Activated B cell treated with CpG ODN at 0.5 μM for 24 hours (primary cell): ENCODE measurements at places on chromosomes 7 and 10. TPM values are rescaled to one million over a fixed set of nuclear protein-coding genes. Genes with fewer than 3 reads are reported as not detected.

VPS37D gene
- total RNA-seq: 0.17 and 0.24 TPM in 2 replicates

GNGT1 gene
- not detected in 2 replicates for total RNA-seq

PLA2G12B gene
- total RNA-seq: not detected in 2 replicates

EBLN1 gene
- not detected in 2 replicates for total RNA-seq

IGFBP1 gene
- total RNA-seq: not detected in 2 replicates

SLC16A12 gene
- total RNA-seq: not detected in 2 replicates

FLNC gene
- total RNA-seq: not detected in 2 replicates

SMC3 gene
- total RNA-seq: 41.1 and 43.3 TPM in 2 replicates

GTF2IRD1 gene
- 0.67 and 1.6 TPM in 2 replicates for total RNA-seq

PDGFA gene
- total RNA-seq: 6.0 and 7.3 TPM in 2 replicates

LIPF gene
- total RNA-seq: not detected in 2 replicates

CDK6 gene
- total RNA-seq: 26.1 and 30.5 TPM in 2 replicates

NACAD gene
- 0.33 and 0.93 TPM in 2 replicates for total RNA-seq
